ENCODE measurements at places on chromosomes 11 and 22. TPM values are rescaled to one million over a fixed set of nuclear protein-coding genes. Genes with fewer than 3 reads are reported as not detected.

The APOBEC3B gene
- total RNA-seq = 2.0 TPM

The SLC35F2 gene
- total RNA-seq = 5.4 TPM

The APOL4 gene
- 0.39 TPM for total RNA-seq

The RAB38 gene
- 0.52 TPM for total RNA-seq

The LRRC32 gene
- 45.1 TPM for total RNA-seq
